ENCODE measurements at places on chromosomes 5 and 9. TPM values are rescaled to one million over a fixed set of nuclear protein-coding genes. Genes with fewer than 3 reads are reported as not detected.

- no peak for DNase-seq
Observed at GRCh38 chr5:137461391-137462264, 37.5 kb downstream of the SPOCK1 start.

- no peak for DNase-seq
Observed at GRCh38 chr9:15211815-15212495, 95.1 kb downstream of the TTC39B start.

DNA sequence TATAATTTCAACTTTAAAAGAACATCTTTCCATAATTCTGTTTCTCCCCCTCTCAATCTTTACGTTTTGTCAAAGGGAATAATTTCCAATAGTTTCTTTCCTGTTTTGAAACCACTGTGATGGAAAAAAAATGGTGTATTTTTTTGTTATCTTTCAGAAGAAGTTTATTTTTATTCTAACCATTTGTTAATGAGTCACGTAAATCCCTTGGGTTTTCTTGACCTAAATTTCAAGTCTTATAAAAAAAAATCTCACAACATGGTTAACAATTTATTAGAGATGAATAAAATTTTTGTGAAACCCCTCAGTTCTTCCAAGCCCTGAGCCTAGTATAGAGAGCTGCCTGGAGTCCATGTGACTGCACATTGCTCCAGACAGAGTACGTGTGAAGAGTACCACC, 106.1 kb upstream of the FBXL17 start:
- no peak for DNase-seq

- no peak for DNase-seq
Observed at GRCh38 chr5:5042806-5043205, 97.3 kb upstream of the ADAMTS16 start.

DNA sequence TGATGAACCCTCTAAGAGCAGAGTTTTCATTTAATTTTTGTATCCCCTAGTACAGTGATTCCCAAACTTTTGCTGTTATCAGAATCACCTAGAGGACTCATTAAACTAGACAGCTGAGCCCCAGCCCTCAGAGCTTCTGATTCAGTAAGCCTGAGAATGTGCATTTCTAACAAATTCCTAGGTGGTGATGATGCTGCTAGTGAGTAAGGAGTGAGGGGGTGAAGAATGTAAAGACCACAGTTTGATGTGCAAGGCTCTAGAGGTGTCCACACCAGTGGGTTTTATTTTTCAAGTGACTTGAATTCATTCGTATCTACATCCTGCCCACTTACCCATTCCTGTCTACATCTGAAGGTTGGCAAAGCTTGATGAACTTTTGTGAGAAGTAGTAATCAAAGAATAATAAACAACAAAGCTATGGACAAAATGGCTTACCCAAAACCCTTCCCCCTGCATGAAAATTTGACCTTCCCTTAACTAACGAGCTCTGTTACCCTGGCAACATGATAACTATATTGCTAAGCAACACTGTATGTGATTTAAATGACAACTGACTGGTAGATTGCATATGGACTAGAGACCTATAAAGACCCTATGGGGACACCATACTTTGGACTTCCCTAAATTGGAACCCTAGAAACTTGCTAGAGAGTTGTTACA, 35.2 kb downstream of the DTWD2 start:
- DNase-seq, result no peak

- no peak for DNase-seq
Observed at GRCh38 chr5:128339585-128339984, 198.5 kb downstream of the FBN2 start.

DNA sequence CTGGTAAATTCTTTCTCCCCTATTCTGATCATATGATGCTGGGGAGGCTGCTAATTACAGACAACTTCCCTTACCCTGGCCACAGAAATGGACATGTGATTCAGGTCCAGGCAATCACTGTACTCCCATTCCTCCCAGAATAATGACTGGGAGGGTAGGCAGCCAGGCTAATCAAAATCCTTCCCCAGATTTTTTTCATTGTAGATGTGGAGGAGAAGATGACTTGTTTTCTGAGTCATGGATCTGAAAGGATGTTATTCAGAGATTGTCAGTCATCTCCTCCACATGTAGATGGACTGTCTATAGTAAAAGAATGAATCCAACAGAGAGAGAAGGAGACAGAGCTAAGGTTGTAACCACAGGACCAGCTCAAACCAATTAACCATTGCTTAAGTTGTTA, 123.9 kb upstream of the PUM3 start:
- DNase-seq, result no peak

DNA sequence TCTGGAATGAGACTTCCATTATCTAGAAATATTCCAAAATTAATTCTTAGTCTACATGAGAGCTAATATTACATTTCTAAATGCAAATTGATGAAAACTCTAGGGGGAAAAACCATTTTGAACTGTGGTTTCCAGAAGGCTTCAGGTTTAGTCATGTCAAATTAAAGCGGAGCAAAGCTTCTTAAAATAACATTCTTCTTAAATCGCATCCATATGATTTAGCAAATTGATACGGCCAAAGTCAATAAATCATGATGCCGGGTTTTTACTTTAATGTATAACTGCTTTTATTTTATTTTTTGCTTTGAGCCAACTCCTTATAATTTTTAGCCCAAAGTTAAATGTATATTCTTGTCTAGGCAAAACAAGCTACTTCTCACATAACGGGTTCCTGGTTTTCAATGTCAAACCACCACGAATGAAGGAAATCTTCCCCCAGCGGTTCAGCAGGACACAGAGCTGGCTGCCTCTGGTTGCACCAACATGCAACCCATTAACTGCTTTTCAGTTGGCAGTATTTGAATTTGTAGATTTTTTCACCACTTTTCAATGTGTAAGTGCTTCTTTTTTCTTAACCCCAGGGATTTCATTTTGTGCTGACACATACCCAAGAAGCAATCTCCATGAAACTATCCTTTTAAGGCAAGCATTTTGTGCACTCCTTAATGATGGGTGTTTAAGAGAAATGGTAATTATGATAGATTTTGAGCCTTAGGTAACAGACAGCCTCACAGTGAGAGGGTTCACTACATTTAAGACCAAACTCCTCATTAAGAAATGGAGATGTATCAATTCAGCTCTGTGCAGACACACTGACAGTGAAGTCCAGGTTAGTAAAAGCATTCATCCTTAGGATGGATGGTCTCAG, 35.5 kb downstream of the EFNA5 start:
- DNase-seq, result no peak

GRCh38 chr5:100901821-100902341, 1.2 kb downstream of the ST8SIA4 start:
- DNase-seq, result peak; percentile 64

DNA sequence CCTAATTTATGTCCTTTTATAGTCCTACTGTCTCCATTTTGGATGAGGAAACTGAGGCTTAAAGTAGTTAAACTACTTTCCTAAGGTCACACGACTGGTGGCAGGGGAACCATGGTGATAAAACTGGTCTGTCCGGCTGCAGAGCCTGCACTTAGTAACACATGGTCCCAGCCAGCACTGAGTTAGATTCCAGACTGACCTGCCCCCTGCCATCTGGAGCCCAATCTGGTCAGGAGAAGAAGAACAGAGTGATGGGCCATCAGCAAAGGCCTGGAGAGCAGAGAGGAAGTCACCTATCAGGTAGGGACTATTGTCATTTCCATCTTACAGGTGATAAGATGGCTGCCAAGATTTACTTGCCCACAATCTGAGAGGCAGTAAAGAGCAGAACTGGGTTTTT, 86.6 kb upstream of the SLC25A48 start:
- DNase-seq, result no peak

DNA sequence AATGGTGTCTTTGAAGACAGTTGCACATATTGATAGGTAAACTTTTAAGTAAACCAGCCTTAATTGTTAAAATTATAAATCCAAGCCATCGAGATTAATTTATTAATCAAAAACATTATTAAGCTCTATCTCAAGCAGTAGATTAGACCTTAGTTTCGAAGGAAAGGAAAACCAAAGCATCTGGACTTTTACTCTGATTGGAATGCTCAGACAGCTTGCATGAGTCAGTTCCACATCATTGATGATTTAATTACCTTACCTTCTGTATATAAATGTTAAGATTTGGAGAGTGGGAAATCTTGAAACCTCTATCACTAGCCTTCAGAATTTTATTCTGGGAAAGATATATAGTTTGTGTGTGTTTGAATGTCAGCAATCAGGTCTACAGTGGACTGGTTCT, 23.9 kb downstream of the DCP2 start:
- DNase-seq, result no peak

- DNase-seq, result no peak
Observed at GRCh38 chr9:114002986-114003350, 75.1 kb downstream of the AMBP start.

GRCh38 chr5:127097278-127097677, 24.0 kb upstream of the C5orf63 start:
- DNase-seq, result no peak

GRCh38 chr9:81137976-81138568, 551.3 kb downstream of the TLE1 start:
- DNase-seq, result no peak

DNA sequence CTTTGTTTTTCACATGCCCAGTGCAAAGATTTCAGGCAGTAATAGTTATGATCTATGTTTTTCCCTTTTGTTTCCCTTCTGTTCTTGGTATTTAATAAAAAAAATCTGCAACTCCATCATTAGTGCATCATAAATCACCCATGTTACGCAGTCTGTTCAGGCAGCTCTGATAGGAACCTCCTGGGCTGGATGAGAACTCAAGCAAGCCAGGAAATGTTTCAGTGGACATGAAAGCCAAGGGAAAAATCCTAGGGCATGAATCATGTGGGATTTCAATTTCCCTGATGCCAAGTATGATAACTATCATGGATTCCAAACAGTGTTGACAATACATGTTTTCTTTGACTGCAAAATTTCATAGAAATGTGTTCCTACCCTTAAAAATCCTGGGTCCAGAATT, 119.7 kb upstream of the TARS1 start:
- no peak for DNase-seq

GRCh38 chr9:110016340-110016739, 191.6 kb downstream of the C9orf152 start:
- DNase-seq, result no peak

DNA sequence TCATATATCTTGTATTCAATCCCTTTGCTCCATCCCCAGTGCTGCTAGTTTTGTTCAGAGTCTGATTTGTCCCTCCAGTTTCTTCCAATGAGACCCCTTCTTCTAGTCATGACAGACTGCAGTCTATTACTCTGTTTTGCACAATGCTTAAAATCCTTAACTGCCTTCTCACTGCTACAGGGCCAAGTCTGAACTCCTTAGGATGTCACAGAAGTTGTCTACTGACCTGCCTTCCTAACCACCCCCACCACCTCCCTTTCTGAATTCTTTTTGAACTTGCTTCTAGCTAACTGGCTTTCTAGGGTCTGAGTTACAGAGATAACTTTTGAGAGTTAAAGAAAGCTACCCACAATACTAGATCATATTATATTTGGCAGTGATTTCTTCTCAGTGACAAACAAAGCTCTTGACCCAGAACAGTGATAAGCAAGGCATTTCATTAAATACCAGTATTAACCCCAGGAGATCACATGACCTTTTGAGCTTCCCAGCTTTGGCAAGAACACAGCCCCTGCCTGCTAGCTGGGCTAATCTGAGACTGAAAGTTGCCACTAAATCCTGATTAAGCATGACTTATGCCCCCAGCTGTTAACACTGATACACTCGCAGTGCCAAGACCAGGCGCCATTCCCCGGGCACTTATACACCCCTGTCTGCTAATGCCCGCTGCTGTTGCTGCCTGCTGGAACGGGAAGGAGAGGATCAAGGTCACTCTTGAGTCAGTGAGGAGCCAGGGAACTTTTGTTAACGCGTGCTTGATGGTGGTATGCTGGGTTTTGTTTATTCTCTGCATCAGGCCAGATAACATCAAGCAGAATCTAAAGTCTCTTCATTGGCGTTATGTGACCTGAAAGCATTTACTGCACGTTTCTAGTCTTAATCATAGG, 36.4 kb upstream of the ADAMTSL1 start:
- DNase-seq, result no peak

- DNase-seq, result no peak
Observed at GRCh38 chr9:132531710-132532570, 50.5 kb upstream of the BARHL1 start.

- no peak for DNase-seq
Observed at GRCh38 chr5:142821733-142822487, 51.7 kb downstream of the ARHGAP26 start.

DNA sequence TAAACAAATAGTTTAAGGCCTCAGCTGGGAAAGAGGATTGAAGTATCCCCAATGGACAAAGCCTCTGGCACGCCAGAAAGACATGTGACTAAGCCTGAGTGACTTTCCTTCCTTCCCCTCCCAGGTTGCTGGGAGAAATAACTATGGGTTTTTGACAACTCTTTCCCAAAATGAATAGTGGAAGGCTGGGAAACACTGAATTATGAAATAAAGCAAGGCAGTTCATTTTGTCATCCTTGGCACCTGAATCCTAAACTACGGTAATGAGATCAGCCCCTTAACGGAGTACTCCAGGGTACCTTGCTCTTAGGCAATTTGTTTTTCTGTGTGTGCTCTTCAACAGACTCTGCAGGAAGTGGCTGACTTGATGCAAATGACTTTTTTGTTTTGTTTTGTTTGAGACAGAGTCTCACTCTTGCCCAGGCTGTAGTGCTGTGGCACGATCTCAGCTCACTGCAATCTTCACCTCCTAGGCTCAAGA, 75.2 kb downstream of the LMNB1 start:
- no peak for DNase-seq

GRCh38 chr5:30659417-30659816, 534.1 kb upstream of the CDH6 start:
- DNase-seq, result no peak

DNA sequence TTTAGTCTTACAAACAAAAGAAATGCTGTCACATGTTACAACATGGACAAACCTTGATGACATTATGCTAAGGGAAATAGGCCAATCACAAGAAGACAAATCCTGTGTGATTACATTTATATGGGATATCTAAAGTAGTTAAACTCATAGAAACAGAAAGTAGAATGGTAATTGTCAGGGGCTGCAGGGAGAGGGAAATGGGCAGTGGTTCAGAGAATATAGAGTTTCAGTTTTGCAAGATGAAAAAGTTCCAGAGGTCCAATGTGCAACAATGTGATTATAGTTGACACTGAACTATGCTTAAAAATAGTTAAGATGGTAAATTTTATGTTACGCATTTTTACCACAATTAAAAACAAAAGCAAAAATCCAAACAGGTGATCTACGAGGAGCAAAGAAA, 265.5 kb downstream of the NDUFS4 start:
- DNase-seq, result no peak

- DNase-seq, result no peak
Observed at GRCh38 chr5:170536525-170536924, 32.7 kb downstream of the KCNIP1 start.

GRCh38 chr9:119736491-119737454, 367.5 kb upstream of the BRINP1 start:
- DNase-seq, result no peak

The SHISAL2B gene
- not detected for total RNA-seq

The MEGF10 gene
- not detected for total RNA-seq

The OSMR gene
- not detected for total RNA-seq

The DEPDC1B gene
- total RNA-seq, result 23.6 TPM

The PCDHGA4 gene
- total RNA-seq, result not detected

The GFI1B gene
- not detected for total RNA-seq

The SLC6A3 gene
- total RNA-seq, result not detected

The STING1 gene
- 40.5 TPM for total RNA-seq

The SPATA31E1 gene
- total RNA-seq, result not detected

The ABLIM3 gene
- not detected for total RNA-seq

The NR3C1 gene
- 51.2 TPM for total RNA-seq

The MAML1 gene
- 24.1 TPM for total RNA-seq

The PAPPA gene
- not detected for total RNA-seq

The NEUROG1 gene
- total RNA-seq, result not detected

The PRR7 gene
- 21.8 TPM for total RNA-seq

The OTP gene
- not detected for total RNA-seq

The PCDHB3 gene
- total RNA-seq, result not detected

The KIF4B gene
- not detected for total RNA-seq

The ANKRD31 gene
- total RNA-seq, result 0.76 TPM

The FBP2 gene
- total RNA-seq, result not detected

All from activated naive CD8-positive, alpha-beta T cell treated with anti-CD3 and anti-CD28 coated beads for 36 hours (primary cell).